CD8-positive, alpha-beta memory T cell (primary cell): ENCODE measurements at places on chromosomes 13 and 19.

DNA sequence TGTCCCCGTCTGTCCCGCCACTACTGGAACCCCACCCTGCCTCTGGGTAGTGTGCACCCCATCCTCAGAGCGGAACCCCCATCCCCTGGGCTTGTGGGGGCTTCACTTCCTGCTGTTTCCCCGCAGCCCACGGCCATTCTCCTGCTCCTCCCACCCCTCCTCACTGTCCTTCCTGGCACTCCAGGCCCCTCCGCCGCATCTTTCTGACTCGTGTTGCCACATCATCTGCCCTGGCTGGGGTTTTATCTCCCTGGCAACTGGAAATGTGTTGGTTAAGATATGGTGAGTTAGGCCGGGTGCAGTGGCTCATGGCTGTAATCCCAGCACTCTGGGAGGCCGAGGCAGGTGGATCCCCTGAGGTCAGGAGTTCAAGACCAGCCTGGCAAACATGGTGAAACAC lies 37.3 kb downstream of the KDM4B start:
- no peak for DNase-seq

DNA sequence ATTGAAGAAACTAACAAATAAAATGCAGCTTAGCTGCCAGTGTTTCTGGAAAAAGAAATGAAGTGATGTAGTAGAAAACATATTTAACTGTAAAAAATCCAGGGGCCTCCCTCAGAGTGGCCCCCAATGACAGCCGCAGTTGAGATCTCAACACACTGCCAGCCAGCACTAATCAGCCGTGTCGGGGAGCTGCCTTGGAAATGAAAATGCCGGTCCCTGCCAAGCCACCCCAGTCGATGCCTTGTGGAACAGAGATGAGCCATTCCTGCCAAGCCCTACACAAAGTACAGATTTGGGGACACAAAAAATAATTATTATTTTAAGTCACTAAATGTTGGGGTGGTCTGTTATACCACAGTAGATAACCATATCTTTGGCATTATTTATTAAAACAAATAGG lies 1342.4 kb downstream of the EFNB2 start:
- no peak for DNase-seq

- no peak for DNase-seq
These were observed 7.8 kb upstream of the OVOL3 start for GRCh38 chr19:36103040-36103626.

DNA sequence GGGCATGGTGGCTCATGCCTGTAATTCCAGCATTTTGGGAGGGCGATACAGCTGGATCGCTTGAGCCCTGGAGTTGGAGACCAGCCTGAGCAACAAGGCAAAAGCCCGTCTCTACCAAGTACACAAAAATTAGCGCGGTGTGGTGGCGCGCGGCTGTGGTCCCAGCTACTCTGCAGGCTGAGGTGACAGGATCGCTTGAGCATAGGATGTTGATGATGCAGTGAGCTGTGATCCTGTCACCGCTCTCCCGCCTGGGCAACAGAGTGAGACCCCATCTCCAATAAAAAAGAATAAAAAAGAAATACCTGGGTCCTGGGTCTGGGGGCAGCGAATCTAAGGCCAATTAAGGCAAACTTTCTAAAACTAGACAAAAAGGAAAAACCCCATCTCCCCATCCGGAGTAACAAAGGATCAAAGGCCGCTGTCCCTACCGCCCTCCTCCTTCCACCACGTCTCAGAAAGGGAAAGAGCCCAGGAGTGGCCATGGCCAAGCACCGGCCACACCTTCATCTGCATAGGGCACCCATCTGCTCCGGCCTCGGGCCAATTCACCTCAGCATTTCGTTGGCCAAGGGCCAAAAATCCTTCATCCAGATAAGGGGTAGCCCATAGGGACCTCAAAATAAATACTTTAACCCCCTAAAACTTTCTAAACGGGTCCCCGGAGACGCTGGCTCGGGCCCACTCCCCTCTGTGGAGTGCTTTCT lies 851 bp downstream of the ZNF320 start:
- DNase-seq: no peak

DNA sequence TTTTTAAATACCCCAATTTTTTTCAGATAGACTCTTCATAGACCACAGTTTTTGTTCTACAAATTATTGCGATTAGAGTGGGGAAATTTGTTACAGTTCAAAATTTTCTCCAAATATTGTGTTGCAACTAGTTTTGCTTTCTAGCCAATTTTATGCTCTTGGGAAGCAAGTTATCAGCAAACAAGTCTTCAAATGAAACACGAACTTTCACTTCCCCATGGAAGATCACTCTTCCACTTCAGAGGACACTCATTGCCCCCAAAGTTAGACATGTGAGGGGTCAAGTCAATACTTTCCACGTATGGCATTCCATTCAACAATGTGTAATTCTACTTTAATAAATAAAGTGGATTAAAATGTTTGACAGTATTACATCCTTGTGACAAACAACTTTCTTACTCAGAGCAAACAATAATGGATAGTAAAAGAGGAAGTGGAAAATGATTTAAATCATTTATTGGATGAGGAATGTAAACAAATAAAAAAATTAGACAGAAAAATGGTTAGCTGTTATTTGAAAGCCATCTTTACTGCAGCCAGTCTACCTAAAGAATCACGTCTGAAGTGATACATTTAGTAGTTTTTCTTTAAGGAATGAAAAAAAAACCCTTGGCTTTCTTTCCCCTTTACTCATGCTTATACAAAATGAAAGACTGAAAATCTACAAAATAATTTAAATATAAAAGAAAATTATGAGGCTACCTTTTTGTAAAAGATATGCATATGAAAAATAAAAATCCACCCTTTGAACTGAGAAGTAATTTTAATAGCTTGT lies 41.2 kb upstream of the TNFSF11 start:
- no peak for DNase-seq

GRCh38 chr13:71729441-71729840 lies 137.6 kb downstream of the DACH1 start:
- no peak for DNase-seq

GRCh38 chr13:84896128-84896527 lies 903.1 kb downstream of the SLITRK6 start:
- DNase-seq: no peak

DNA sequence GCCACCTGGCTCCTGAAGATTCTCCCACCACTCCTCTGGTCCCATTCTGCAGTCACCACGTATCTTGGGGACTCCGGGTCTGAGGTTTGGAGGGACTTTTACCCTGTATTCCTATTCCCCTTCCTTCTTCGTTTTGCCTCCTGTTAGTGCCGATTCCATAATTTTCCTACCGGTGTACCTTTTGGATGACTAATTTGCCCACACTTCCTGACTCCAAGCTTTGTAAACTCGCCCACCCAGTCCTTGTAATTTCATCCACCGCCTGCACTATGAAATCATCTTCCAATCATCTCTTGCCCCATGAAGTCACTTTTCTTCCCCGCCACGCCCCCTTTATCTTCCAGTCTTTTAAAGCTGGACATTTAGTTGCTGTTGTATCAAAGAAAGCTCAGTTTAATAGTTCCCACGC lies 572 bp downstream of the UCHL3 start:
- no peak for DNase-seq

GRCh38 chr13:65943024-65943423 lies 1287.1 kb downstream of the PCDH9 start:
- no peak for DNase-seq

- DNase-seq: no peak
These were observed 170.0 kb downstream of the COL4A1 start for GRCh38 chr13:110136660-110137585.

GRCh38 chr13:113938246-113938645 lies 35.6 kb downstream of the C13orf46 start:
- no peak for DNase-seq

- no peak for DNase-seq
These were observed 6.6 kb downstream of the TMEM272 start for GRCh38 chr13:51838240-51838846.

DNA sequence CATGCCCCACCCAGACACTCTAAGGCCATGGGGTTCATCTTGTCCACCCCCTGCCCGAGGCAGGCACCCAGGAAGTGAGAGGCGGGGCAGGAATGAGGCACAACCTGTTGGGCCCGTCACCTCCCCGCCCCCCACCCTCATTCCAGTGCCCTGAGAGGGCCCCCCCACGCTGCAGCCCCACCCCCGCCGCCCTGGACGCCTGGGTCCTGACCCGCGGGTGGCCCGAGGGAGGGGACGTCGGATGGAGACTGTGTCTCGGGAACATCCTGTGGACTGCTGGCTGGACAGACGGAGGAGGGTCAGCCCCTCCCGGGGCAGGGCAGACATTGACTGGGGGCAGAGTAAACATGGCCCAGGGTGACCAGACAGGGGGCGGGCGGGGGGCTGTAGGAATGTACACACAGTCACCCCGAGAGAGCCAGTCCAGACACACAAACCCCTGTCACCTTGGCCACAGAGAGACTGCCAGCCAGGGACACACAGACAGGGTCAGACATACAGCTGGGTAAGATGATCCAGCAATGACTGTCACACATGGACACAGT lies 7.4 kb upstream of the JUNB start:
- DNase-seq: no peak

GRCh38 chr13:96996107-96996506 lies 1.8 kb upstream of the OXGR1 start:
- no peak for DNase-seq

DNA sequence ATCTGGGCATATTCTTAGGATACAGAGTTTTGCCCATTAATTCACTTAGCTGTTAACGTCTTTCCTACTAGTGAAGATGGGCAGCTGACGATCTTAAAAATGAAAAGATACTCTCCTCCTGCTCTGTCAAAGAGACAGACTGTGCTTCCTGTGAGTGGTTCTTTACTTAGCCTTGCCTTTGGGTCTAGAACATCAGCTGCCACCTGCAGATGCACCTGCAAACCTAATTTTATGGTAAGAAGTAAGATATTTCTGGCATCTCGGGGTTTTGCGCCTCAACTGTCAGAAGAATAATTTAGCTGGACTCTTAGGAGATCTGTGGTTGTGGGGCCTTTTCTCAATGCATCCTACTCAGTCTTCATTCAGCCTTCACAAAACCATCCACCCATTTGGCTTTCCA lies 36.2 kb downstream of the TRPC4 start:
- DNase-seq: no peak

DNA sequence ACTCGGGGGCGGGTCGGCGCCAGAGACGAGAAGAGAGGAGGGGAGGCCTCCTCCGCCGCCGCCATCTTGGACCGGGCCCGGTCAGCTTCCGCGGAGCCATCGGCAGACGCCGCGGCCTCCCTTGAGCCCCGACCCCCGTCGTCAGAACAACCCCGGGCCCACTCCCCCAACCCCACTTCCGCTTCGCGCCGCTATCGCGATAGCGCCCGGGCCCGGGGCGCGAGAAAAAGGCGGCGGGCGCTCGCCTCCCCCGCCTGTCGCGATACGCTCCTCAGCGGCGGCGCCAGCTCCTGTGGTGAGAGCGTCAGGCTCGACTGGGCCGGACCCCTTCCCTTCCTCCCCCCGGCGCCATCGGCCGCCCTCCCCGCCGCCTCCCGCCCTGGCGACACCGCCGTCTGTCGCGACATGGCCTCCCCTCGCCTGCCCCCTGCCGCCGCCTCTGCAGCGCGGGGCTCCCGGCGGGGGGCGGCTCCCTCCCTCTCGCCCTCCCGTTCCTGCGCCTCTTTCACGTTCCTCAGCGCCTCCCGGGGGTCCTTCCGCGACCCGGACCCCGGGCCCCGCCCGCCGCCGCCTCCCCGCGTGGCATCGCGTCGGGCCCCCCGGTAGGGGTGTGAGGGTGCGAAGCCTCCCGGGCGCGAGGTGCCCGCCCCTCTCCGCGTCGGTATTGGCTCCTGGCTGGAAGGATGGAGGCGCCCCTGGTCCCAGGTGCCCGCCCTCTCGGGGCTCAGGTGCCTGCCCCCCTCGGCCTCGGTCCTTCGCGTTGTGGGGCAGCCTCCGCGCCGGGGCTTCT lies at the start of gene CNOT3:
Gene CNOT3, plus strand, starts transcription at position 64 of the 790 bp plus-strand sequence. CDS start 5,217 bp downstream, outside the sequence.
- peak; percentile 56 for DNase-seq

DNA sequence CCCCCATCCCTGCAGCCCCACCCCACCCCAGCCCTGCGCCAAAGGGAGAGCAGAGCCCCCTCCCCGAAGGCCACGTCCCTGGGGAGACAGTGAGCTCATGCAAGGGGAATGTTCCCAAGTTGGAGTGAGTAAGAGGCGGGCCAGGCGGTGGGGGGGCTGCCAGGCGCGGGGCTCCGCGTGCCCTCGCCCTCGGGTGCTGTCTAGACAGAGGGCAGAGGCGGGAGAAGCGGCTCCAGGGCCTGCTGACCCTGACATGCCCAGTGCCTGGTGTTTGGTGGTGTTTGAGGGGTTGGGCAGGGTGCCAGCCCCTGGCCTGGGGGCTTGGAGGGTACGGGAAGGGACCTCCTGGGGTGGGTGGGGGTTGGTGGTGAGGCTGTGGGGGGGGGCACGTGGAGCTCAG lies 1.0 kb downstream of the FSTL3 start:
- DNase-seq: no peak

- DNase-seq: no peak
These were observed 54.0 kb downstream of the SPATA13 start for GRCh38 chr13:24214528-24214927.
